Dorsolateral prefrontal cortex (tissue), 122 donors: ENCODE measurements at places on chromosomes 7 and 10.

DNA sequence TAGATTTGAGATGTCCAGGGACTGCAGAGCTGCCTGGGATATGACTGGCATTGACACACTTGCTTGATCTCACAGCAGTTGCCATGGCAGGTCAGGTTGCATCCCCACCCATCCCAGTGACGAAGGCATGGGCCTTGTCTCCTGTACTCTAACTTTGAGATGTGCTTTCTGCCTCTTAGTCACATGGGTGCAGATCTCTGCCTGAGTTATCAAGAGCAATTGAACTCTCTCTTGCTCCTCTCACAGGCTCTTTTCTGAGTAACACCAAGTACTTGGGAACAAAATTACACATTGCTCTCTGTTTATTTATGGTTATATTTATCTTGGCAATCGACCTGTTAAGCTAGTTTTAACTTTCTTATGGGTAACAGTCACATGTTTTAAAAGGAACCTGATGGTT lies 237.3 kb downstream of the NSUN6 start:
- DNase-seq: no peak

- DNase-seq: no peak
Observed at GRCh38 chr10:132334631-132335188, 2.7 kb downstream of the LRRC27 start.

DNA sequence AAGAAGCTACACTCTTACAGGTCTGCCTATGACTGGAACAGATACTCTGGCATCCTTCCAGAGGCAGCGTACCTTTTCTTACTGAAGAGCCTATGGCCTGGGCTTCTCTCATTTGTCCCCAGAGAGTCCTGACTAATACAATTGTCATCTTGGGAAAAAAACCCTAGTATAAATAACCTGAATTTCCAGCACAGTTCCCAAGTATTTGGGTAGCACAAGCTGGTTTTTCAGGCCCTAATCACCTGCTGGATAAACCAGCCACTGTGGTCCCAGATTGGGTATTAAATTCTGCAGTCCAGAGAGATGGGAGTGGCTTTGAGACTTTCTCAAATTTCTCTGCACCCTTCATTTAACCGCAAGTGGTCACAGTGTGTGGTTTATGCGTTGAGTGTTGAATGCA lies 186.8 kb upstream of the NEBL start:
- DNase-seq: no peak

DNA sequence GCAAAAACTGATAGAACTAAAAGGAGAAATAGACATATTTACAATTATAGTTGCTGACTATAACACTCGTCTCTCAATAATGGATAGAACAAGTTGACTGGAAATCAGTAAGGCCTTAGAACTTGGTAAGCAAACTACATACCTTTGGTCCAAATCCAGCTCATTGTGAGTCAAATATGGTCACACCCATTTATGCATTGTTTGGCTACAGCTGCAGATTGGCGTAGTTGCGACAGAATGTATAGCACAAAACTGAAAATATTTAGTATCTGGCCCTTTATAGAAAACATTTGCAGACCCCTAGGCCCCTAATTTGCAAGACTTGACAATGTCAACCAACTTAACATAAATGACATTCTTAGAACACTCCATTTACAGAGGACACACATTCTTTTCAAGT lies 103.6 kb upstream of the EGR2 start:
- DNase-seq: no peak

- no peak for DNase-seq
Observed at GRCh38 chr10:32962521-32962920, 4.5 kb upstream of the ITGB1 start.

DNA sequence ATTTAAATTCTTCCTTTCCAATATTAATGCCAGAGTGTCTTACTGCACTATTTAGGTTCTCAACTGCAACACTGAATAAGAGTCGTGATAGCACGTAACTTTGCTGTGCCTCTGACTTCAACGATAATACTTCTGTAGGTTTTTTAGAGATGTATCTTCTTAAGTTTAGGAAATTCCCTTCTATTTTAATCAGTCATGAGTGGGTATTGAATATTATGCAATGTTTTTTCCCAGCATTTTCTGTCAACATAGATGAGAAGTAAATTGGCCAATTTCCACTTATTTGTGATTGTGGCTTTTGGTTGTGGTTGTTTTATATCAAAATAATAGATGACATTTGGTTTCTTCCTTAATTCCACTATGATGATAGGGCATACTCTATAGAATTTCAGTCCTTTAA lies 6.7 kb upstream of the STK17A start:
- DNase-seq: no peak

GRCh38 chr7:98930921-98931320 lies 52.6 kb downstream of the TRRAP start:
- no peak for DNase-seq

GRCh38 chr10:6013413-6014192 lies 36.3 kb upstream of the IL15RA start:
- no peak for DNase-seq

DNA sequence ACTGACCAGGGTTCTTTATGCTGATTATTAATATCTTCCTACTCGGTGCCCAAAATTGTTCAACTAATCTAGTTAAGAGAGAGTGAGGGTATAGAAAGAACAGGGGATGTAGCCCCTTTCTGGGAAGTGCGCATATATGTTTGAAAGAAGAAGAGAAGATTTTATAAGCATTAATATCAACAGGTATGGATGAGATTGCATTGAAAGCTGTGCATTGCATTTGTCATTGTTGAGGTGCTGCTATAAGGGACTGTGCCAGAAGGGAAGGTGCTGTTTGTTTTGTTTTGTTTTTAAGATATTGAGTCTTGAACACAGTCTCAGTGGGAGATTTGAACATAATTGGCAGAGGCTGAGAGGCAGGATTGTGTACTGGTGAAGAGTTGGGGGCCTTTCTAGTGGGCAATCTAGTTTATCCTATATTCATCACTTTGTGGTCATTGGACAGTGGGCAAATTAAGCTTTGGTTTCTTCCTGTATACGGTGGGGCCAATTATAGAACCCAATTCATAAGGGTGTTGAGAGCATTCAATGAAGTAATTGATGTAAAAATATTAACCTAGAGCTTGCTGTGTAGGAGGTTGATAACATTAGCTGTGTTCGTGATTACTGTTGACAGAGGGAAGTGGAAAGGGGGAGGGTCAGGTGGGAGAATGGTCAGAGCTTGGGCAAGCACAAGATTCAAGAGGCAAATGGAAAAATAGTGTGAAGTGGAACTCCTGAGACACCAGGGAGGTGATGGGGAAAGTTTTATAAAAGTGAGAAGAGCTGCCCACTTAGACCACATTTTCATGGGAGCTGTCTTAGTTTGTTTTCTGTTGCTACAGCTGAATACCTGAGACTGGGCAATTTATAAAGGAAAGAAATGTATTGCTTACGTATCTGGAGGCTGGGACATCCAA lies 19.9 kb upstream of the PCGF5 start:
- no peak for DNase-seq

GRCh38 chr10:94591461-94592205 lies 46.0 kb downstream of the HELLS start:
- no peak for DNase-seq

- DNase-seq: no peak
Observed at GRCh38 chr7:98423043-98423442, 22.2 kb upstream of the BAIAP2L1 start.

- no peak for DNase-seq
Observed at GRCh38 chr7:40922316-40922670, 780.6 kb downstream of the INHBA start.

GRCh38 chr7:33829536-33829935 lies 75.8 kb upstream of the BMPER start:
- no peak for DNase-seq

DNA sequence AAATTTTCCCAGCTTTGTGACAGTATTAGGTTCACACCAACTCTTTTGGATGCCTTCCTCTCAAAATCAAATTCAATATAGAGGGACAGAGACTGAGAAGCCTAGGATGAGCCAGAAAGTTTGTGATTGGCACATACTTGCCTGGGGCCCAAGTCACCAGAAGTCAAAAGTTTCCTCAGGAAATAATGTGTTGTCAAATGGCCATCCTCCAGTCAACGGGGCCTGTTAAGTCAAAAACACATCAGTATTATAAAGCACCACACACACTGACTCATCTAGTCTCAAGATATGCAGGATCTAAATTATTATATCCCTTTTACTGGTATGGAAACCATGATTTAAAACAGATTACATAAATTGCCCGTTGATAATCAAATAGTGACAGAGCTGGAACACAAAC lies 158.1 kb downstream of the AHR start:
- no peak for DNase-seq

GRCh38 chr7:6032167-6032566 lies 991 bp downstream of the ANKRD61 start:
- no peak for DNase-seq

GRCh38 chr7:133529861-133530260 lies 277.0 kb downstream of the EXOC4 start:
- no peak for DNase-seq

GRCh38 chr10:27724287-27724686 lies 21.3 kb downstream of the MKX start:
- no peak for DNase-seq

DNA sequence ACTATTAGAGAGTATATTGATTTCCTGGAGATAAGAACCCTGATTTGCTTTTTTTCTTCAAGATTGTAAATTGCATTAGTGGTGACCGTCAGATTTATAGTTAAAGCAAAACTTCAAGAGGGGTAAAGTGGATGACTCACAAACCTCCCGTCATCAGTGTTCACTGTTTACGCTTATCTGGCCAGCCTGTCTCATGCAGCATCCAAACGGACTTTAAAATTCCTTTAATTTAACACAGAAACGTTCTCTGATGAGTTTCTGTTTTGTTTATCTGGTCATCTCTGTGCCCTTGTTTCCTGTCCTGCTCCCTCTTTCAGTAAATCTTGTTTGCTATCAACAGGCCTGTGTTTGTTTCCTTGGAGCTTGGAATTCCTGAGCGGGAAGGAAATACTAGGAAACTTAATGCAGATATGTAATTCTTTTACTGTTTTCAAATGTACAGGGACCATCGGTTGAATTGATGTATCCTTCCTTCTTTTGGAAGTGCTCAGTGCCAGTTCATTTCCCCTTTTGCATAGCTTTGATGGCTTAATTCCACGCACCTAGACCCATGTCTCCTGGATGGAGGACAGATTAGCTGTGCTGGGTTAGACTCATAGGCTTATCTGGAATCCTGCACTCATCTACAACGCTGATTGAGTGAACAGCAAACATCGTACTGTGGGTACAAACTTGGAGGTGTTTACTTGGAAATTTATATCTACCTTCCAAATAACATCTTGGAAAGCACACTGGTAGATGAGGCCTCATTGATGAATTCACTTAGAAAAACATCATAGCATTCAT lies 21.3 kb downstream of the PTPRE start:
- DNase-seq: no peak

DNA sequence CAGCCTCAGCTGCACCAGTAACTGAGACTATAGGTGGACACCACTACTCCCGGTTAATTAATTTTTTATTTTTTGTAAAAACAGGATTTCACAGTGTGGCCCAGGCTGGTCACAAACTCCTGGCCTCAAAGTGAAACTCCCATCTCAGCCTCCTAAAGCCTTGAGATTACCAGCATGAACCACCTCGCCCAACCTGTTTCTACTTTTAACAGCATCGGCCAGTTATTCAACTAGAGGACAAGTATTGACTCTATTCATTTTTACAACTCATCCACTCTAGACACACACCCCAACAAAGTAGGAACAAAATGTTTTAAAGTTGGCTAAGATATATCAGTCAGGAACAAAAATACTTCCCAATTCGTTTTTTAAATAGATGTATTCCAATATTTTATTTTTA lies 334.8 kb downstream of the PARD3 start:
- DNase-seq: no peak

- DNase-seq: no peak
Observed at GRCh38 chr10:70782746-70783680, 2.2 kb downstream of the TBATA start.

- no peak for DNase-seq
Observed at GRCh38 chr10:64350665-64351064, 829.5 kb downstream of the REEP3 start.

- DNase-seq: no peak
Observed at GRCh38 chr7:85851571-85852193, 664.8 kb upstream of the SEMA3D start.

- no peak for DNase-seq
Observed at GRCh38 chr7:6385110-6385781, 62.5 kb downstream of the DAGLB start.

DNA sequence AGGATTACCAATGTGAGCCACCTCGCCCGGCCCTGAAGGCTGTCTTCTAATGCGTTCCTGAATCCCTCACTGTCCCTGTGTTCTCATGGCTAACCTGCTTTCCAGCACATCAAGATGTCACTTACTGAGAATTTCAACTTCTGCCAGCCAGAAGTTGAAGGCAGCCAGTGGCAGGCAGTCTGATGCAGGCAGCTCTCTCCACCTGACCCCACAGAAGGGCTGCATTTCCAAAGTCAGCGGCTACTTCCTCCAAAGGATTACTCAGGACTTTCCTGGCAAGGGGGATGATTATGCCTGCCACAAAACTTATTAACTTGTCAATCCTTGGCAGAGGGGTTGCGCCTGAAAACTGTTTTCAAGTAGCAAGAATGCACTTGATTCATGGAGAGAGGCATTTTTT lies 1219.4 kb downstream of the TYW1 start:
- DNase-seq: no peak

DNA sequence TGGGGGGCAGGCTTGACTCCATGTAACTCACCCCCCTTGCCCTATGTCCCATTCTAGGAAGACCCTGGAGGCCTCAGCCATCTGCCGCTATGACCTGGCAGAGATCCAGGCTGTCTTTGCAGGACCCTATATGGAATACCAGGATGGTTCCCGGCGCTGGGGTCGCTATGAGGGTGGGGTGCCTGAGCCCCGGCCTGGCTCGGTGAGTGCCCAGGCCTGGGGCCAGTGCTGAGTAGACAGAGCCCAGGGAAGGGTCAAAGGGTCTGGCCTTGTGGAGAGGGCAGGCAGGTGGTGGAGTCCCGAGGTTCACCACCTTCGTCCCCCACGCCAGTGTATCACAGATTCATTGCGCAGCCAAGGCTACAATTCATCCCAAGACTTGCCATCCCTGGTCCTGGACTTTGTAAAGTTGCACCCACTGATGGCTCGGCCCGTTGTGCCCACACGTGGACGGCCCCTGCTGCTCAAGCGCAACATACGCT lies 7.5 kb downstream of the MRPL43 start:
- no peak for DNase-seq

DNA sequence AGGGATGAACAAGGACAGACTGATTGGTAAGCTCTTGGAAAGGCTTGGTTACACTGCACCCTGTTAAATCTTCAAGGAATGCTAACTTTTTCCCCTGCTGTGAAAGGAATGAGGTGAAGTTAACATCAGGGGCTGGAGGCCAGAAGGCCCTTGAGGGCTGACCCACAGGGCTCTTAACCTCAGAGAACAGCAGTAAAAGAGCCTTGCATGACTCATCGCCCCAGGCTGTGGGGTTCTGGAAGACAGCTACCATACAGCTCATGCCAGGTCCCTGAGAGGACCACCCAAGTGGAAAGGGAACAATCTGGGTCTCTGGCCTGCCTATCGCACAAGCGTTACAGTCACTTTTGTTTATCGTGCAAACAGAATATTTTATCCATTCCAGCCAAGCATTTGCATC lies 54.4 kb downstream of the CYP2C9 start:
- no peak for DNase-seq
